Lower lobe of right lung (tissue), 2 donors: ENCODE measurements at places on chromosomes 13 and 19. TPM values are rescaled to one million over a fixed set of nuclear protein-coding genes. Genes with fewer than 3 reads are reported as not detected.
A peak's percentile ranks its signal among the peaks of the same experiment; 100 is the strongest.

DNA sequence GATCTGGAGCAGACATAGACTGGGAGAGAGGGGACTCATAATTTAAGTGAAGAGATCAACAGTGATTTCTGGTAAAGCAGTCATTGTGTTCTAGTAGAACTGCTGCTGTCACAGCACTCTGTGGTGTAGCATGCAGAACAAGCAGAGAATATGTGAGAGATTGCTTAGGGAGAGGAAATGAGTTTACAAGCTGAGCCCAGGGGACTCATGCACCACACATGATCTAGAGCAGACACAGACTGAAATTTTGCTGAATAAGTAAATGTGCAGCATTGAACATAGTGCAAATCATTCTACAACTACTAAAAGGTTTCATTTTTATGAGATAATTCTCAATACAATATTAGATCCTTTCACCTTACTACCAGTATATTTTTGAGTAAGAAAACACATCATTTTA, 125.7 kb downstream of the MYO16 start:
- no peak for DNase-seq

DNA sequence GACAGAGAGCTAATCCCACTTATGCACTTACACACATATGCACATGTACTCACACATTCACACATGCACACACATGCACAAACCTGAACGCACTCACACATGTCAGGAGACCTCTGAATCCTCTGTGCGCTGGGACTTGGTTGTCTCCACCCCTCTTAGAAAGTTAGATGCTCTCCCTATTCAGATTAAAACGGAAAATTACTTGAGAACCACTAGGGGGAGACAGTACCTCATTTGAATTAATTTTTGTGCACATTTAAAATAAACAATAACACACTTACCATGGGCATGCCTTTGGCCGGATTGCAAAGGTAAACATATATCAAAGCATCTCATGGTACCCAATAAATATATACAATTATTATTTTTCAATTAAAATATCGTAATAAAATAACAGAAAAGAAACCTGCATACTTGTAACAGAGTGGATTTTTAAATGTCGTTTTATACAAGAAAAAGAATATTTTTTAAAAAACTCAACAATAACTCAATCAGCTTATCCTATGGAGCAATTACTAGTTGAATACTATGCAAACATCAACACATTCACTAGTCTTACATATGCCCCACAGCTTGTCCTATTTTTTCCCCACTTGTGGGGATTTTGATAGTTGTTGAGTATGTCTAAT, 9.5 kb upstream of the LILRB4 start:
- no peak for DNase-seq

Gene NFIC
- 132 TPM for total RNA-seq

DNA sequence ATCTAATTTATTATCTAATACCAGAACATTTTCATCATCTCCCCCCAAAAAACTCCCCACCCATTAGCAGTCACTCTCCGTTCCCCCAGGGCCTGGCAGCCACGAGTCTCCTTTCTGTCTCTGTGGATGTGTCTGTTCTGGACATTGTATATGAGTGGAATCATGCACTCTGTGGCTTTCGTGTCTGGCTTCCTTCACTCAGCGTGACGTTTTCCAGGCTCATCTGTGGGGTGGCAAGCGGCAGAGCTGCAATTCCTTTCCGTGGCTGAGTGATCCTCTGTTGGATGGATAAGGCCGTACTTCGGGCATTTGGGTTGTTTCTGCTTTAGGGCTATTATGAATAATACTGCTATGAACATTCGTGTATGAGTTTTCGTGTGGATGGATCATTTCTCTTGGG, 3.1 kb downstream of the AP2S1 start:
- DNase-seq, result no peak

GRCh38 chr19:3440082-3440481, 40.2 kb downstream of the SMIM24 start:
- DNase-seq, result peak; percentile 72

Gene ZNF17
- 12.6 TPM for total RNA-seq

Gene ANGPTL4
- total RNA-seq, result 11.0 TPM

DNA sequence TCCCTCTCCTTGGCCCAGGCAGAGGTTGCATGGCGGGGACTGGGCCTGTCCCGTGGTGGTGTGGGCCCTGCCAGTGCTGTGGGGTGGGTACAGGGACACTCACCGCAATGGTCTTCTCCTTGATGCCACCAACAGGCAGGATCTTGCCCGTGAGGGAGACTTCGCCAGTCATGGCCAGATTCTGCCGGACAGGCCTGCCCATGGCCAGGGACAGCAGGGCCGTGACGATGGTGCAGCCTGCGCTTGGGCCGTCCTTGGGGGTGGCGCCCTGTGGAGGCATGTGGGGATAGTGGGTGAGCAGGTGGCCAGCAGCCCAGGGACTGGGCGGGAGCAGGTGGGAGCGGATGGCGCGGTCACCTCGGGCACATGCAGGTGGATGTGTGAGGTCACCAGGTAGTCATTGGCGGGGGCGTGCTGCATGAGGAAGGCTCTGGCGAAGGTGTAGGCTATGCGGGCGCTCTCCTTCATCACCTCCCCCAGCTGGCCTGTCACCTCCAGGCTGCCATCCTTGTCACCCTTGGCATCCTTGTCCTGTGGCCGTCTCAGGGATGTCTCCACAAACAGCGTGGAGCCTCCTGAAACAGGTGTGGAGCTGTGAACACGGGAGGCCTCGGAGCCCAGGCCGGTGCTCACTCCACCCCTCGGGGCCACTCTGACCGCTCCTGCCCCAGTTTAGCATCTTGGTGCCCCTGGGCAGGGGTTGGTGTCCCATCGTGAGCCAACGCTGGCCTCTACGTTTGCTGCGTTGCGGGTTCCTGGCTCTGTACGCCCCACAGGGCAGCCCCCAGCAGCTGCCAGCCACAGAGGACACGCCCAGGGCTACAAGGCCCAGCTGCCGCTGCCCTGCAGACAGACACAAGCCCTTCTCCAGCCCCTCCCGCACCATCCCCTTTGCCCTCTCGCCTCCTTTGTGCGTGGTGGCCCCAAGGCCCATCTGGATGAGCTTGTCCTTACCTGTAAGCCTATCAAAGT, 3.4 kb downstream of the RPL36 start:
- DNase-seq, result peak; percentile 44

GRCh38 chr19:19873381-19873780, 7.7 kb downstream of the ZNF253 start:
- DNase-seq, result no peak

GRCh38 chr19:1027650-1028061, 1.2 kb downstream of the CNN2 start:
- DNase-seq, result no peak

GRCh38 chr19:34475026-34475974, 6.3 kb upstream of the WTIP start:
- no peak for DNase-seq

DNA sequence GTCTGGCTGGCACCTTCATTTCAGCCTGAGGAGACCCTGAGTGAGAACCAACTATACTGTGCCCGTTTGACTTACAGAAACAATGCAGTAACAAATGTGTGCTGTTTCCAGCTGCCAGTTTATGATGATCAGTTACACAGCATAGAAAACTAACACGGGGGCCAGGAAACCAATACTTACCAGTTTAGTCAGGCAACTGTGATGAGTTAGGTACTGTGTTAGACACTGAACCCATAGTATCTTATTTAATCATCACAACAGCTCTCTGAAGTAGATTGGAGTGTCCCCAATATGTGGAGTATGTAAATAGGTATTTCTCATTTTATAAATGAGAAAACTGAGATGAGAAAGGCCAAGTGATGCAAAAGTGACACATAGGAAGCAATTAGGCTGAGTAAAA, 620.9 kb upstream of the KLF12 start:
- no peak for DNase-seq

DNA sequence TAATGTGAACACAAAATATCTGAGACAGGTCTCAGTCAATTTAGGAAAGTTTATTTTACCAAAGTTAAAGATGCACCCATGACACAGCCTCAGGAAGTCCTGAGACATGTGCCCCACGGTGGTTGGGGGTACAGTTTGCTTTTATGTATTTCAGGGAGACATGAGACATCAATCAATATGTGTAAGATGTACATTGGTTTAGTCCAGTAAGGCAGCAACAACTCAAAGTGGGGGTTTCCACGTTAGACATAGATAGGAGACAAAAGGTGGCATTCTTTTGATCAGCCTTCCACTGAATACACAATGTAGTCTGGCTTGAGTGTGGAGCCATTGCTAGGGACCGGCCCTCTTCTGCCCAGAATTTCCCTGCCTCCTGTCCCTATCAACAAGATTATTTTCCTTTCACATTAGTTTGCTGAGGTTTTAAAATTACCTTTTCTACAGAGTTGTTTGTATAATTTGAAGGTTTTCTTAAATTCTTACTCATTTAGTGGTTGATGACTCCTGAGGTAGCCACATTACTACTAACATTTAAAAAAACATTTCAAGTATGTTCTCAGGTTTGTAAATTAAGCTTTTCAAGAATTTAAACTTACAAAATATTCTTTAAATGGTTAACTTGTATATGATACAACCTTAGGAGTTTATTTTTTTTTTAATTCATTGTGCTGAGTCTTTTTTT, 33.2 kb downstream of the RNASEH2B start:
- DNase-seq, result no peak

DNA sequence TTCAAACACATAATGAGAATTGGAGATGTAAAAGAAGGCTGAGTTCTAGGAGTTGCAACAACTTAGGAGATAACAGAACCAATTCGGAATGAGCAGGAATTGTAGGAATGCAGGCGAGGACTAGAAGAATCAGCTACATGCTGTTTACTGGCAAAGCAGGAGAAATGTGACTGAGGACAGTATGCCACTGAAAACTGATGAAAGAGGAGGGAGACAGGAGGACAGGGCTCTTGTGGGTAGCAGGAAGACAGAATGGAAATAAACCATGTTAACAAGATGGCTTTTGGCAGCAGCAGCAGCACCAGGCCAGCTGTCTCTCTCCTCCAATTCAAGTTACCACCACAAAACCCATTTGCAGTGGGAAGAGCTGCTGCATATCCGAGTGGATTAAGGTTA, 91.0 kb upstream of the SLC15A1 start:
- no peak for DNase-seq

Gene DCLK1
- 10.4 TPM for total RNA-seq

Gene IL12RB1
- total RNA-seq, result 14.6 TPM

GRCh38 chr19:16067205-16067938, 8.9 kb upstream of the TPM4 start:
- peak; percentile 84 for DNase-seq

DNA sequence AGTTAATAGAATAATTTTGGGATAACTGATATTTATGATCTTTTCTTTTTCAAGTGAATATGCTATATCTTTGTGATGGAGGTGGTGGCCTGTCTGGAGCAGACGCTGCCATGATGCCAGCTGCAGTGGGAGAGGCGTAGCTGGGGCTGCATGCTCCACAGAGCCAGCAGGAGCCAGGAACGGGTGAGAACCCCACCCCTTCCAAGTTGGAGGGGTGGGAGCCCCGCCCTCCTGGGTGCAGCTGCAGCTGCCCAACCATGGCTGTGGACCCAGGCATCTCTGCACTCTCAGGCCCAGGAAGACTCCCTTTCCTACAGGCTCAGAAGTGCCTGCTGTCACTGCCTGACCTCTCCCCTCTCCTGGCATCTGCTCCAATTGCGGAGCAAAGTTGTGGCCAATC, 373.0 kb downstream of the SLC7A1 start:
- DNase-seq, result no peak

- DNase-seq, result no peak
Observed at GRCh38 chr13:39378306-39378705, 224.7 kb downstream of the LHFPL6 start.

DNA sequence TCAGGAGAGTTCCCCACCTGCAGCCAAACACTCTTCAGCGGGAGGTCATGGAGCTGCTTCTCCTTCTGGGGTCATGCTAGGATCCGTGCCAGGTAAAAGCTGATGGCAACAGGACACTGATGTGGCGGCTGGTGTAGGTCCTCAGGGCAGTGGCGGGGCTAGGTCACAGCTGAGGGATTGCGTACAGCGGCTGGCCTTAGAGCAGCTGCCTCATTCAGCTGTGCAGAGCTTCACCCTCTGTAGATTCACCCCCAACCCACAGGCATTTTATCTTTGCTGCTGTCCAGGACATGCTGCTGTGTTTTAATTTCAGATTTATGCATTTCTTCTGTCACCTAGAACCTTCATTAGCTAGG, 2.3 kb downstream of the MCF2L start:
- no peak for DNase-seq

Gene SPRED3
- total RNA-seq, result 0.62 TPM

Gene CACNG6
- 2.2 TPM for total RNA-seq

DNA sequence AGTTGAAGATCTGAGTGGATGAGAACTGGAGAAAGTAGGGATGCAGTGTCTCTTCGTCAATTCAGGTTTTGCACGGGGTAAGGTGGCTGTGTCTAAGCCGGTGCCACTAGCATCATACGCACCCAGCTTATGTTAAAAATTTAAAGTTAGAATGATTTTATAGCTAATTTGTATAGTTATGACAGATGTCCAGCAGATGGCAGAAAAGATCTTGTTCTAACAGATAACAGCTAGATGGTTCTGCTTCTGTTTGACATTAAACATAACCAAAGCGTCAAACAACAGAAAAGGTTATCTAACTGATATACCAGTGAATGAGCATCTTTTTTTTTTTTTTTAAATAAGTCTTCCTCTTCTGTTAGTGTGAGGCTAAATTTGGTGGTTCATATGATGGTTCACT, 18.8 kb upstream of the EDDM13 start:
- DNase-seq, result no peak

GRCh38 chr13:47843005-47843404, 158.1 kb downstream of the SUCLA2 start:
- no peak for DNase-seq

- DNase-seq, result no peak
Observed at GRCh38 chr19:51927859-51928258, 587 bp downstream of the ZNF613 start.
